ENCODE measurements at places on chromosomes 1 and 21.

DNA sequence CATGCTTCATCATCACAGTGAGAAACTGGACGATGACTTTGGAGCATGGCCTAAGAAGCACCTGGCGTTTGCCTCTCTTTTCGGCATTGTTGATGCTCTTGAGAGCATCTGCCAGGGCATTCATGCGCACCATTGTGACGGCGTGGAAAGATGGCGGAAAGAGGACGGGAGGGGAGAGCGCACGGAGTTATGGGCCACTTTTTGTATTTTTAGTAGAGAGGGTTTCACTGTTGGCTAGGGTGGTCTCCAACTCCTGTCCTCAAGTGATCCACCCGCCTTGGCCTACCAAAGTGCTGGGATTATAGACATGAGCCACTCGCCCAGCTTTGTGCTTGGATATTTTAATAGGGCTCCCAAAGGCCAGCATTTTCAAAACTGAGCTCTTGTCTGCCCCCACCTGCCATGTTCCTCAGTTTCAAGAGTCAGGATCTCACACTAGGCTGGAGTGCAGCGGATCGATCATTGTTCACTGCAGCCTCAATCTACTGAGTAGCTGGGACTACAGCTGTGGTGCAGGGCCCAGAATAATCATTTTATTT, 5.3 kb downstream of the RPS8 start:
- DNase-seq = no peak

GRCh38 chr1:8090241-8090702, 64.2 kb upstream of the ERRFI1 start:
- no peak for DNase-seq

GRCh38 chr1:40951943-40952743, 27.4 kb upstream of the CTPS1 start:
- DNase-seq = peak; percentile 28

DNA sequence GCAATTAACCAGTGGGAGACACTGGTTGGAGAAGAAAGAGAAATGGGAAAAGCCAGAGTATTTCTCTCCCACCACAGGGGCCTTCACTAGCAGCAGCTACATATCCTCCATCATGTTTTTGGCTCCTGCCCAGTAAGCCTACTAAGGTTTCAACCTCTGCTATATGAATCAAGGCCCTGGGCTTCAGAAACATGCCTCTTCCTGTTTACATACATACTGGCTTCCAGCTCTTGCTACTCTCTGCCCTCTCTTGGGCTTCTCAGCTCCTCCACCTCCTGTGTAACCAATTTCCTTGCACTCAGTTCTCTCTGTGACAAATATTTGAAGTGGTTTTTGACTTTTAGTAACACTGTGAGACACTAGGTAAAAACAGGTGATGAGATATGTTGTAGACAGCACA, 80.8 kb downstream of the LRRC7 start:
- DNase-seq = no peak

All from stimulated activated CD8-positive, alpha-beta memory T cell treated with anti-CD3 and anti-CD28 coated beads, Interleukin-7, amount 100 ng/mL, for 1 hour (primary cell).